Stimulated activated CD8-positive, alpha-beta memory T cell treated with anti-CD3 and anti-CD28 coated beads, Interleukin-7, amount 100 ng/mL, for 4 hours (primary cell): ENCODE measurements at places on chromosomes 1 and 21.

- DNase-seq = no peak
Observed at GRCh38 chr1:64523413-64524337, 53.7 kb downstream of the CACHD1 start.

DNA sequence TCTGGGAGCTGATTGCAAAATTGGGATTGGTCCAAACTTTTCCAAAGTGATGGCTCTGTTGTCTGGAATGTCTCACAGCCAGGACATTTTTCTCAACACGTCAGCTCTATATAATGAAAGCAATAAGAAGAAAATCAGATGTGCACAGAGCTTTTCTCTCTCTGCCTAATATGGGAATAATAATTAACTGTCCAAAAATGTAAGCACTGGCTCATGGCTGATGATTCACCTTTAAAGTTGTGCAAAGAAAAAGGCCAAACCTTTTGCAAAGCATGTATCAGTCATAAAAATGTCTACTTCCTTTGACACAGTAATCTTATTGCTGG, 30.4 kb downstream of the ZNF281 start:
- DNase-seq = no peak

- no peak for DNase-seq
Observed at GRCh38 chr1:24009406-24009805, 29.3 kb upstream of the SRSF10 start.

GRCh38 chr1:210626341-210626740, 297.6 kb downstream of the HHAT start:
- no peak for DNase-seq

DNA sequence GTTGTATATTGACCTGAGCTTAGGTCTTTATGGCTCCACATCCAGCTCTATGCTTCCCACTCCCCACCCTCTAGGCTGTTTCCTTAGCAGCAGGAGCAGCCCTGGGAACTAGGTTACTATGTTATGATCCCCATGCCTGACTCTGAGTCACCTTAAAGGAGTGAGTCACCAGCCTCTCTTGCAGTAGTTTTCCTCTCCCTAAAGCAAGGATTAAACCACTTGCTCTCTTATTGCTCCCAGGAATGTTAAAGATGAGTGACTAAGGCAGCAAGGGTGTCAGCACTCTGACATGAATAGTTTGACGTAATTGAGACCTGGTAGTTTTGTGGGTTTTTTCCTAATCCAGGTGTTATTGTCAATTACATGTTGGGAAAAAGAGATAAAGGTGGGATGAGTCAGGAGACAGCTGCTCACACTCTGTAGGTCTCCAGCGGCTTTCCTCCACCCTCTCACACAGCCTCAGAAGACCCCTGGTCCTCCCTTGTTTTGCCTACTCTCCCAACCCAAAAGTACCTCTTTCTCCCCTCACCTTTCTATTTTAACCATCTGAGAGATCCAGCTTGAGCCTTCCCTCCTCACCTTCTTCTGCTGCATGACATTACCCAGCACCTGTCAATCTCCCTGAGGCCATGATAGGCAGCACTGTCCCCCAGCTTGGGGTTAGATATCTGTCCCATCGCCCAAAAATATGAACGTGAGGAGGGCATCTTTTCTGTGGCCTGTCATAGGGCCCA, 369.1 kb upstream of the VAMP3 start:
- DNase-seq = no peak
